ENCODE measurements at places on chromosomes 16 and 17.
A peak's percentile ranks its signal among the peaks of the same experiment; 100 is the strongest.

GRCh38 chr17:49223517-49224197, 6.9 kb downstream of the PHOSPHO1 start:
- no peak for DNase-seq

- no peak for DNase-seq
Observed at GRCh38 chr17:65559804-65560627, 1.4 kb downstream of the AXIN2 start.

DNA sequence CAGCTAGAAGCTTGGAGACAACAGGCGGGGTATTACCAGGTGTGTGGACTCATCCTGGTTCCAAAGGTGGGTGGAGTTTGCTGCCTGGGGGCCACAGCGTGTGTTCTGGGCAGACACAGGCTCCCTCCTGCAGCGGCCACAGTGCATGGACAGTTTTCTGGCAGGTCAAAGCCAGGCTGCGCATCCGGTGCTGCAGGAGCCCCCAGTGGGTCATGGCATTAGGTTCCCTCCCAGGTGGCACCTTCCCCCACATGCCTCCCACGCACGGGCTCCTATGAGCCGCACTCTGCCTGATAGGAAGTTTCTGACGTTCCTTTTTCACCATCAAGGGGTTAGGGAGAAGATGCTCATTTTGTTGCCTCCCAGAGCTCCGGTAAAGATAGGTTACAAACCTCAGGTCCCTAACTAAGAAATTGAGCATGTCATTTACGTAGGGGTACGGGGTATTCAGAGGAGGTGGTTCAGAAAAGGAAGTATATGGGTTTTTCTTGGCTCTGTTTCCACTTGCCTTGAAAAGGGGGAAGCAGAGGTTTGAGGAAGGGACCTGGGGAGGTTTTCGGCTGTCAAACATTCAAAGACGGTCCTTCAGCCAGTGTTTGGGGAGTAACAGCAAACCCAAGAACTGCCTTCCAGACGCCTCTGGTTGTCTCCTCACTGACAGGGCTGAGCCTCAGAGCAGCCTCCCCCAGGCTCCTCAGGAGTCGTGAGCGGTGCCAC, 32.7 kb upstream of the NAT9 start:
- no peak for DNase-seq

DNA sequence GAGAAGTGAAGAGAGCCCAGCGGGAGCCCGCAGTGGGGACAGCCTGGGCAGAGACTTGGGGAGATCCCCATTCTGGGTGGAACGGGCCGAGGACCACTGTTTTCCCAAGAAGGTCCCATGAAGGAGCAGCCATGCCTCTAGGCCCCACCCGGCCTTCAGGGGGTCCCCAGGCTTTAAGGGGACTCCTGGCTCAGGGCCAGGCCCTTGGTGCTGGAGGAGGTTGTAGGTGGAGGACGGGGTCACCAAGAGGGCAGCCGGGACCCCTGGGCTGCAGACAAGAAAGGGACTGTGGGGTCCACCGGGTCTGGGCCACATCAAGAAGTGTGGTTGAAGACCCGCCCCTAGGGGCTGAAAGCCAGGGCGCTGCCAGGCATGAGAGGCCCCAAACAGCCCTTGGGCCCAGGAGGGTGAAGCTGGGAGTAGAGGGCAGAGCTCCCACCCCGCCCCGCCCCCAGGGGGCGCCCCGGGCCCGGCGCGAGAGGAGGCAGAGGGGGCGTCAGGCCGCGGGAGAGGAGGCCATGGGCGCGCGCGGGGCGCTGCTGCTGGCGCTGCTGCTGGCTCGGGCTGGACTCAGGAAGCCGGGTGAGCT, at the start of gene PRSS21:
Gene PRSS21 (plus strand): TSS at position 487 of the 589 bp plus-strand sequence. CDS start 32 bp downstream, at position 519.
- no peak for DNase-seq

GRCh38 chr17:4948931-4949320, 596 bp upstream of the PFN1 start:
- no peak for DNase-seq

DNA sequence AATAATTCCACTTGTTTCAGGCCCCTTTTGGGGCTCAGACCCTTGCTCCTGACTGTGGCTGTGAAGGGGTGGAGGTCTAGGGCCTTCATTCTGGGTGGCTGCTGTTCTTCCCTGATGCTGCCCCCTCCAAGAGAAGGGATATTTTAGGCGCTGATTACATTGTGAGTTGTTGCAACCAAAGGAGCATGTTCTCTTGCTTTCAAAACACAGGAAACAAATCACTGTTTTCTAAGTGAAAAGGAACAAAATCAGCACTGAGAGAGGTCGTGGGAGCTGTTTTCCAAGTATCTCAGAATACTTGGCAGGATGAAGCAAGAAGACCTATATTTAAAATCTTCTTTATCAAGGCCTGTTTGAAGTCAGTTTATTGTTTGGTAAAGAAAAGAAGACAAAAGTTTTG, 25.3 kb upstream of the SEC14L1 start:
- no peak for DNase-seq

- DNase-seq, result no peak
Observed at GRCh38 chr17:67245073-67245693, at the start of gene HELZ. HELZ (minus strand) TSS chr17:67245196; CDS start chr17:67218804, 26,392 bp downstream.

GRCh38 chr16:88473666-88474534, 20.8 kb downstream of the ZFPM1 start:
- no peak for DNase-seq

- no peak for DNase-seq
Observed at GRCh38 chr16:17307504-17307903, 163.3 kb downstream of the XYLT1 start.

GRCh38 chr16:57538235-57538721, 1.9 kb upstream of the CCDC102A start:
- DNase-seq, result no peak

GRCh38 chr17:9401434-9401833, 174.2 kb downstream of the STX8 start:
- no peak for DNase-seq

- peak; percentile 56 for DNase-seq
Observed at GRCh38 chr16:87062569-87063442, 254.4 kb downstream of the C16orf95 start.

GRCh38 chr16:26563018-26563417, 503.7 kb upstream of the C16orf82 start:
- no peak for DNase-seq

DNA sequence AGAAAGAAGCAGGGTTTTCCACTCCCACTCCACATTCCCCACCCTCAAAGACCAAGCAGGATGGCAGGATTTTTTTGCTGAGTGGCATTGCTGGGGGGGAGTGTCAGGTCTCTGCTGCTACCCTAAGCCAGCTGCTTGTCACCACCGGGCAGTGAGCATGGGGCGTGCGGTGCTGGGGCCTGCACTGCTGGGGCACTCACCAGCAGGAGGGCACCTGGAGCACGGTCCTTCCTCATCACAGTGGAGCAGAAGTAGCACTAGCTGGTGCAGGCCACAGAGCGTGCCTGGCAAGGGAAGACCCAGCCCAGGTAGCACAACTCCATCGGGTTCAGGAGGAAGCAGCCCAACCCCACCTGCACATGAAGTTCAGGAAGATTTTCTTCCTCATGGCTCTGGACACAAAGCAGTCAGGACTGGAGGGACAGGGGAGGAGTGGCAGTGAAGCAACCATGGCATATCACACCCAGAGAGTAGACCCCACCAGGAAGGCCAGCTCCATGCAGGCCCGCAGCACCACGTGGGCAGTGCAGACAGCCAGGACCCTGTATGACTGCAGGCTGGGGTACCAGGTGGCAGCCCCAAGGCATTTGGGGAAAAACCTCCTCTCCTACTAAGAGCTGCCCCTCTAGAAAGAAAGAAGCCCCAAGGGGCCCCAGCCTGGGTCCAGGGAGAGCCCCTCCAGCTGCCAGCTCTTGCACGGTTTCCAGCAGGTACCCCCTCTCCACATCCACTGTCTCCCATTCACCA, 16.7 kb upstream of the MYO18A start:
- DNase-seq, result no peak

DNA sequence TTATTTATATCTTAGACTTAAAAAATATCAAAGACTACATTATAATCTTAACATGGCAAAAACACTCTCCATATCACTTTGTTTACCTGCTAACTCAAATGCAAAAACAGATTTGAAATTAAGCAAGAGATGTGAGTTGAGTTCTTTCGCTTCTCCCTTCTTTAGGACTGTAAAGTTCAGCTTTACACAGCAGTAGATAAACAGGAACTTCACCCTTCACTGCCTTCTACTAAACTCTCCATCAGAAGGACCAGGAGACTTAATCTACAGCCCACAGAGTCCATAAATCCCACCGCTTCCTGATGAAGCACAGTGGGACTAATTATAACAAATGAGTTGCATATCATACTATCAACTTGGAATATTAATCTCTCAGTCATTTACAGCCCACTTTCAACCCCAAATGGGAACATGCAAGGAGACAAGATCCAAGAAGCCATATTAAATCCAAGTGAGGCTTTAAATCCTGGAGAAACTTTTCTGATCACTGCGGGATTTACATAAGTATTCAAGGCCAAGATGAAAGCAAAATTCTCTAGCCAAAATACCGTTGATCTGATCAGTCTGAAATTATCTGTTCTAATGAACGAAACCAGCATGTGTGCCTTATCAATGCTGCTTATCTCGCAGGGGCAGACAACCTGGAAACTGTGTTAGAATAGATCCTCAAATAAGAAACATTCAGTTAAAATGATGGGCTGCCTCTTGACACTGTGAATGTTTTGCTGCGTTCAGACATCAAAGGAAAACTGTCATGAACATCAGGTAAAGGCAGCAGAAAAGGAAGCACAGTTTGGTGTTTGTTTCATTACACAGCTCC, 1.6 kb downstream of the AMFR start:
- no peak for DNase-seq

- no peak for DNase-seq
Observed at GRCh38 chr16:62913924-62914323, 877.7 kb upstream of the CDH8 start.

DNA sequence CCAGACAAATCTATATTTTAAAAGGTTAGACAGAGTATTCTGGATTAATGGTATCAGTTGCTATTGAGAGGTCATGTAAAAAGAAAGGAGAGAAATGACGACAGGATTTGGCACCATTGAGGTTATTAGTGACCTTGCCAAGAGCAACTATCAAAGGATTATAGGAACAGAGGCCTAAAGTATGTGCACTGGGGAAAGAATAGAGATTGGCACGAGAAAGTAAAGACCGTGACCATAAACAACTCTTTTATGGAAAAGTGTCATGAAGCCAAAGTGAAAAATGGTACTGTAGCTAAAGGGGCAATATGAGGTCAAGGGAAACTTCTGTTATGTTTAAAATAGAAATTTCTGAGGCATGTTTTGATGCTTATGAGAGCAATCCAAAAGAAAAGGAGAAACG, 115.2 kb upstream of the KIF2B start:
- DNase-seq, result no peak

- DNase-seq, result no peak
Observed at GRCh38 chr17:78872486-78872885, 30.5 kb downstream of the CEP295NL start.

DNA sequence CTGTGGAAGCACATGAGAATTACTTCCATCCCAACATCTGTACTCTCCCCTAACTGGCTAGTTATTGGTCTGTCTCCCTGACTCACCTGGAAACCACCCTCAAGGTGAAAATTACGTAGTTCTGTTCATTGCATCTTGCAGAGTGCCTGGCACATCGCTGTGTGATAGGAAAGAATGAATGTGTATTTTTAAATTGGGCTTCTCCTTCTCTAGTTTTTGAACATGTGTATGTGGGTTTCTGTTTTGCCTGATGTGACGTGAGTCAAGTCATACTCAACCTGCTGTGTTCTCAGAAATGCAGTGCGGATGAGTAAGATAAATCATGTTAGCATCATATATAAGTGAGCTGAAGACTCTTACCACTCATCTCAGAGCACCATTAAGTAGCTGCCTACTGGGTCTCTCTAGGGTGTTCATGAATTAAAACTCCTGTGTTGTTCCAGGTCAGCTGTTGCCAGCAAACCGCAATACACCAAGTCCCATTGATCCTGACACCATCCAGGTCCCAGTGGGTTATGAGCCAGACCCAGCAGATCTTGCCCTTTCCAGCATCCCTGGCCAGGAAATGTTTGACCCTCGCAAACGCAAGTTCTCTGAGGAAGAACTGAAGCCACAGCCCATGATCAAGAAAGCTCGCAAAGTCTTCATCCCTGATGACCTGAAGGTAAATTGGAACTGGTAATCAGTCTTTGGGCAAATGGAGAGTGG, 50.2 kb downstream of the HLF start:
- DNase-seq, result no peak

DNA sequence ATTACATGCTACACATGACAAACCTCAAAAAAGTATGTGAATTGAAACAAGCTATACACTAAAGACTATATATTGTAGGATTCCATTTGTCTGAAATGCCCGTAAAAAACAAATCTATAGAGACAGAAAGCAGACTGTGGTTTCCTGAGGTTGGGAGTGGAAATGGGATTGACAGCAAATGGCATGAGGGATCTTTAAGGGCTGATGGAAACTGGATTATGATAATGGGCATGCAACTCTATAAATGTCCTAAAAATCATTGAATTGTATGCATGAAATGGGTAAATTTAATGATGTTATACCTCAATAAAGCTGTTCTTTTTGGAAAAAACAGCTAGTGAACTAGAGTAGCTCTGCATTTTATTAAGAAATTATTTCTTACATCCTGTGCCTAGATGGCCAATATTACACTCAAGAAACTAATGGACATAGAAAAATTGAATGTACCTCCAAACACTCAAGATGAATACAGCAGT, 416 bp upstream of the ANKS4B start:
- DNase-seq, result no peak

DNA sequence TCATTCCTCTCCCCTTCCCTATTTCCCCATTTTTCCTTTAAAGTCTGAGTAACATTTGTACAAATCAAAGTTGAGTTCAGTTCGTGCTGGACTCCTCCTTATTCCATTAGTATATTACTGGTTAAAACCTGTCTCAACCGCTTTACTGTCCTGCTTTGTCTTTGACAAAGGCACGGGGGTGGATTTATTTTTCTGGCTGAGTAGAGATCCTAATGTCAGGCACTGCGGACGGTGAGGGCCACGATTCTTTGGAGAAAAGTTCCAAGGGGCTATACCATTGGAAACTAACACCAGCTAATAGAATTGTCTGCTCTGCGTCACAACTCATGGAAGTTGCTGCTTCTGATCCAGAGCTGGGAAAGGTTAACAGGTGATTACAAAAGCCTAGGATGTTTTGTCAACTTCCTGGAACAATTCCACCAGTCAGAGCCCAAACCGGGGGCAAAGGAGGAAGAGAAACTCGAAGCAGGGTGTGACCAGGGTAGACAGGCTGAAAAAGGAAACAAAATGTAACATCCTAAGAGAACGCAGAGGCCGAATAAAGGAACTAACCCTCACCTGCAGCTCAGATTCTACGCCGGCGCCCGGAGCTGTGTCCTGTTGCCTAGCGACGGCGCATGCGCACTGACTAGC, 12.4 kb downstream of the TAT start:
- peak; percentile 52 for DNase-seq

Data from thoracic aorta (tissue), 2 donors.